NCI-H1930 (cell line): ENCODE measurements at places on chromosomes 12 and 14.

- no peak for DNase-seq
Measured at GRCh38 chr12:34603382-34604035, 581.2 kb downstream of the ALG10 start.

DNA sequence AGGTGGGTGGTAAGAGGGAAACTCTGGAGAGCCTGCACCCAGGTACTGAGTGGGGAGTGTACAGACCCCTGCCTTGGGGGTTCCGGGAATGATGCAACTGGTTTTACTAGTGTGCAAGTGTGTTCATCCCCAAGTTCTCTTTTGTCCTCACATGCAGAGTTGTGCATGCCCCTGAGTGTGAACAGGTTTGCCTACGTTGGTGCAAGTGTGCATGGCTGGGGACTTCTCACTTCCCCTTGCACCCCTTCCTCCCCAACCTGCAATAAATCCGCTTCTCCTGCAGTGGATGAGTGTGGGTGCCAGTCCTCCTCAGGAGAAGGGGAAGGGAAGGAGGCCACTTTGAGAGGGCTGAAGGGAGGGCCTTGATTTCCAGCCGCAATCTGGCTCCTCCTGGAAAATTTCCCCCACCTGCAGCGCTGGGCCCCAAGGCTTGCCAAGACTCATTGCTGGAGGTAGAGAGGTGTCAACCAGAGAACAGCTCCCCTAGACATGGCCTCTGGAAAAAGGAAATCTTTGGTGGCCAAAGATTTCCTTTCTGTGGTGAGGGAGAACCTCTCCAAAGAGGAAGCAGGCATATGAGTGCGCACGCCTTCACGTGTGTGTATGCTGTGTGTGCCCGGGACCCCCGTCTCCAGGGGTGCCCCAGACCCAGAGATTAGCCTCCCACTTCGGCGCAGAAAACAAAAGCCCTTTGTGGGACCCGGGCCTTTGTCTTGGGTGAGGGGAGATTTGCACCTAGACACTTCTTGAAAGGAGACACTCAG lies 5.5 kb downstream of the AQP2 start:
- DNase-seq, result no peak

GRCh38 chr14:37601865-37602264 lies 6.4 kb downstream of the TTC6 start:
- DNase-seq, result no peak

DNA sequence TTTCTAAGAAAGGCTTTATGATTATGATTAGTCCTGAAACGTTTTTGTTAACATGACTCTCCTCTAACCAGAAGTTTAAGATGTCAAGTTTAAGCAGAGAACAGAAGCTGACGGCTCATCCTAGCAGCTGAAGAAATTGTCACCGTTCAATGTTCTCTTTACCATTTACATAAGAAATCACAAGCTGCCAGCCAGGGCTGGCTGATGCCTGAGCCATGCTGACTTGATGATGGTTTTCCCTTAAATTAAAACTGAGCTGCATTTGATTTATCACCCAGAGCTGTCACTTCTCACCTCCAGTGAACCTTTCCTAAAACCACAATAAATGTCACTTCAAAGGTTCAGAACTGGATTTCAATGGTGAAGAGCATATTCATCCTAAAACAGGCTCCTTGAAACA lies 153.6 kb downstream of the KTN1 start:
- DNase-seq, result no peak
